ENCODE measurements at places on chromosomes 5 and 9.

GRCh38 chr5:126376443-126376842 lies 46.8 kb upstream of the GRAMD2B start:
- no peak for DNase-seq

- DNase-seq, result peak; percentile 28
These were observed 98.8 kb downstream of the KLHL3 start for GRCh38 chr5:137636830-137637714.

- no peak for DNase-seq
These were observed 41.0 kb upstream of the GFPT2 start for GRCh38 chr5:180394031-180394636.

- DNase-seq, result peak; percentile 17
These were observed 78.0 kb downstream of the OSMR start for GRCh38 chr5:38923661-38924451.

DNA sequence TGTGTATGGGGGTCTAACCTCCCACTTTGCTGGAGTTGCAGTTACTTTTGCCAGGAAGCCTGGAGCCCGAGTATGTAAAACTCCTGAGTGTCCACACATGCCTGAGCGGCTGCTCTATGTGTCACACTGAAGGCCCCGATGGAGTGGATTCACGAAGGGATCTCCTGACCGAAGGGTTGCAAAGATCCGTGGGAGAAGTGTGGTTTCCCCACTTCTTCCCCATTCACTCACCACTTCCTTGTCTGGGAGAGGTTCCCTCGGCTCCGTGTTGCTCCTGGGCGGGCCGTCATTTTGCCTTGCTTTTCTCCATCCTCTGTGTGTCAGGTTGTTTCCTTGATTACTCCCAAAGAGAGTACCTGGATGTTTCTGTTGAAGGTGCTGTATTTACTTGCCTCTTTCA lies 16.2 kb upstream of the IL3 start:
- DNase-seq, result no peak

DNA sequence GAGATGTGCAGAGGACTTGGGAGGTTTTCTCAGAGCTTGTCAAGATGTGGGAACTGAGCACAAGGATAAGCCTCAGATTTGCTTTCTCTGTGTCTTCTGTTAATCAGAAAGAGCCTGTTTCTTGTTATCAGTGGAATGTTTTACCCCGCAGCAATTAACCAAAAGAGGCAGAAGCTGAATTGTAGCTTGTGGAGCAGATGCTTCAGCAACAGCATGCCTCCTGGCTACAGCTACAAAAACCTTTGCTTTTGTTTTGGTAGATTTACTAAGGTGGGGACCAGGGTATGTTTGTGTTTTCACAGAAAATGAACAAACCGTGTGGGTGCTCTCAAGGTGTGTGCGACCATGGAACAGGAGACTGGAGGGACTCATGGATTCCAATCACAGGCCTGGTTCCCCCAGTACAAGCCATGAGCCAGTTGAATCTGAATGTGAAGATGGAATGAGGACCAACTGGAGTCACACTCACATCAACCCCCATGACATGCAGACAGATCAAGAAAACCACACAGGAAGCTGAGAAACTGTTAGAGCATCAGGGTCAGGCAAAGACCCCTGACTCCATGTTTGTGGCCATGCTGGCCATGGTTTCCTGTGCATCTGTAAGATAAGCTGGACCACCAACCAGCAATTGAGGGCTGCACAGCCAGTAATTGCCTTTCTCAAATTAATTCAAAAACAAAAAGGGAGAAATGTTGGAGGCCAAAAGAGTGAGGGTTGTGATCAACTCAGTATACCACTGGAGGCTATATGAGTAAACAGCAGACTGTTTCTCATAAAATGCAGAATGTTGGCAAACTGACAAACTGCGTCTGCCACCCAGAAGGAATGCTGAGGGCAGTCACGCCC lies 6.9 kb downstream of the UGT3A2 start:
- peak; percentile 41 for DNase-seq

DNA sequence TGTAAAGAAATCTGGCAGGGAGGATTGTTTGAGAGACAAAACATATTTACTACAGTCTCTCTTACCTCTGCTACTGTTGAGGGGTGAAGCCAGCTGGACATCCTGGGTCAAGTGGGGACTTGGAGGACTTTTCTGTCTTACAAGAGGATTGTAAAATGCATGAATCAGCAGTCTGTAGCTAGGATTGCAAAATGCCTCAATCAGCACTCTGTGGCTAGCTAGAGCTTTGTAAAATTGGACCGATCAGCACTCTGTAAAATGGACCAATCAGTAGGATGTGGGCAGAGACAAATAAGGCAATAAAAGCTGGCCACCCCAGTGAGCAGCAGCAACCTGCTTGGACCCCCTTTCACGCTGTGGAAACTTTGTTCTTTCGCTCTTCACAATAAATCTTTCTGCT lies 995.8 kb upstream of the CDH6 start:
- DNase-seq, result no peak

GRCh38 chr5:56852228-56853000 lies 37.1 kb downstream of the MAP3K1 start:
- no peak for DNase-seq

DNA sequence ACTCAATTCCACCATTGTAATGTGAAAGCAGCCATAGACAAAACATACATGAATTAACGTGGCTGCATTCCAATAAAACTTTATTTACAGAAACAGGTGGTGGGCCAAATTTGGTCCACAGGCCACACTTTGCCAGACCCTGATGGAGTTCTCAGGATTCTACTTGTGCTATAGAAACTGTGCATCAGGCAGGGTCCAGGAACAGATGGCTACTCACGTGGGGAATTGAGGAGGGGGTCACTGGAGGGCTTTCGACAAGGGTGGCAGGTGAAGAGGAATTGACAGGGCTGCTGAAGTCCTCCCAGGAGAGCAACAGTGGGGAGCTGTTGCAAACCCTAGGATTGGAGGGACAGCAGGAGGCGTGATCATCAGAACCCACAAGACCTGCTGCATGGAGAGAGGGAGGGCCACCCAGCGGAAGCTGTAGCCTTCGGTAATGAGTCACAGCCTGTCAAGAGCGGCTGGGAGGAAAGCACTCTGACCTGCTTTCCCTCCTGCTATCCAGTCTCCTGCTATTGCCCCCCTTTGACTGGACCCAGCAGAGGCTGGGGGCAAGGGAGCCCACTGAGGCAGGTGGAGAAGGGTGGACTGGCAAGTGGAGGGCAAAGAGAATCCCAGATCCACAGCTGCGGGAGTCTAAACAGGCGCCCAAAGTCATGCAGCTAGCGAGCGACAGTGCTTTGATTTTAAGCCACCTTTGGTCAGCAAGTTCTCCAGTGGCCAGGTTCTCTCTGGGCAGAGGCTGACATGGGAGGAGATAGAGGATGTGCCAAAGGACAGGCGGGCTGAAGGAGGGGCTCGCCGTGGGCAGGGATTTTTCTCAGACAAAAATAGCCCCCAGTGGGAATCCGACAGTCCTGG lies 138.3 kb upstream of the SMIM23 start:
- peak; percentile 83 for DNase-seq

GRCh38 chr5:179115845-179116524 lies 55.8 kb downstream of the ZNF354C start:
- no peak for DNase-seq

- DNase-seq, result no peak
These were observed 78.0 kb downstream of the ANXA2R start for GRCh38 chr5:42962124-42962523.

GRCh38 chr5:67170767-67171166 lies 25.8 kb downstream of the CD180 start:
- DNase-seq, result no peak

GRCh38 chr5:33153831-33154230 lies 286.9 kb upstream of the TARS1 start:
- DNase-seq, result no peak

DNA sequence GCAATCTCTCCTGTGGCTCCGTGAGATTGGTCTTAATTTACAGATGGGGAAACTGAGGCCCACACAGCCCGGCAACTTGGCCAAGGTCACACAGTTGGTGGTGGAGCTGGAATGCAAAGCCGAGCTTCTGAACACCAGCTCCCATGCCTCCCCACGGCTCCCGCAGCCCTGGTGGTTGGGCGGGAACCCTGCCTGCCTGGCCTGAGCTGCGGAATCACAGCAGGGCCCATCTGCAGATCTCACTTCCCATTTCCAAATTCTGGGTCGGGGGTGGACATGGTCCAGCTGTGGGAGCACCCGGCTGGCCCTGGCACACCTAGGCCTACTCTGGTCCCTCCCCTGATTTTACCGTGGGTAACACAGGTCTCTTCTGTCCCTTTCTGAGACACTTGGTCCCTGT lies 35.3 kb upstream of the PHYKPL start:
- no peak for DNase-seq

DNA sequence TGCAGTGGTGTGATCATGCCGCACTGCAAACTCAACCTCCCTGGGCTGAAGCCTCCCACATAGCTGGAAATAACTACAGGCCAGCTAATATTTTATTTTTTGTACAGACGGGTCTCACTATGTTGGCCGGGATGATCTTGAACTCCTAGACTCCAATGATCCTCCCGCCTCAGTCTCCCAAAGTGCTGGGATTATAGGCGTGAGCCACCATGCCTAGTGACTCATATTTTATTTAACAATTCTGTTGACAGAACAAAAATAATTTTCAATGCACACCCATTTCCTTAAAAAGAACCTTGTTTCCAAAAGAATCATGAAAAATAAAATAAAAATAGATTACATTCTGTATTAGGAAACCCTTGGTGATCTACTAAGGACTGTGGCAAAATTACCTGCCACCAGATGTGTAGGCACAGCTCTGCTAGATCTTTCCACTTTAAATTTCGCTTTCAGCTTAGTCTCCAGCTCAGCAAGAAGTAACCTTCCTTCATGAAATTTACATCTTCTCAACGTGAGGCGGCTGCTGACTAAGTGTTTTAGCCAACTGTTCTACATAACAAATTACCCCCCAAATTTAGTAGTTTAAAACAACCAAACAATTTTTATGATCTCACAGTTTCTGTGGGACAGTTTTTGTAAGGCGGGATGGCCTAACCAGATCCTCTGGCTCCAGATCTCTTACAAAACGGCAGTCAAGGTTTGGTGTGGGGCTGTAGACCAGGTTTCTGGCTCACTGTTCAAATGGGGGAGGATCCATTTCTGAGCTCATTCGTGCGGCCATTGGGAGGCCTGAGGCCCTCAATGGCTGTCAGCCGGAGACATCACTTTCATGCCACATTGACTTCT lies 32.6 kb upstream of the GOLPH3 start:
- no peak for DNase-seq

DNA sequence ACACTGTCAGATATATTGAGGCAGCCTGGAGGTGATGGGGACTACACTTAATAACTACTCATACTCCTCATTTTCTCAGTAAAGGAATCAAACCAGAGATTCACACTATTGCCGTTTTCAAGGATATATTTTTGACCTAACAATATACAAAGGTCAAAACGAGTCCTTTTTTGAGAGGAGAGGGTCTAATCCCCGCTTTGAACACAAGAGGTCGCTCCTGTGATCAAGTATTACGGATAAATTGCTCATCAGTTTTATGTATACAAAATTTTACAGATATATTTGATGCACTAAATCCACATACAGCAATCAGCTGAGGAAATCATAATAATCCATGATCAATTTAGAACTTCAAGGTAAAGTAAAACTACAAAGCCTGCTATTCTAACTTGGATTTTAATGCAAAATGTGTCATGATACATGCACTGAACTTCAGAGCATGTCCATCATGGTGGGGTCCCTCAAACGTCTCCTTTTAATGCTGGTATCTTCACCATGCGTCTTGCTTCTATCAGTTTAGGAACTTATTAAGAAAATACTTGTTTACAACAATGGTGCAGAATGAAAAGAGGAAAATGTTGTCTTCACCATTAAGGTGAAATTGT lies 2.5 kb upstream of the ISL1 start:
- peak; percentile 15 for DNase-seq

- DNase-seq, result peak; percentile 4
These were observed 125.8 kb downstream of the DTWD2 start for GRCh38 chr5:118862596-118862995.

DNA sequence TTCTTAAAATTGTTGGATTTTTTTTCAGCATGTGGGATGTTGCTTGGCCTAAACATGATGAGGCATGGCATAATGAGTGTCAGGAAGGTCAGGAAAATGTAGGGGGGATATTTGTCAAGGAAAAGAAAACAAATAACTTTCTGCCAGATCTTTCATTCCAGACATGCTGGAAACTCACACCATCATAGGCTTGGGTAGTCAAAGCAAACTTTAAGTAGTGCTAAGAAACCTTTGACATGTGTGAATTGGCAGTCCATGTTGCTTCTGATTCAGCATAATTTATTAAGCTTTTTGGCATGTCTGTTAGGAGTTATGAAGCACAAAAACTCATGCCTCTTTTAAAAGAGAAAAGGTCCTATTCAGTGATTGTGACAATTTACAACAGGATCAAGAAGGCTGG lies 61.3 kb upstream of the MTAP start:
- peak; percentile 54 for DNase-seq

GRCh38 chr9:112301420-112301819 lies 32.0 kb downstream of the PTBP3 start:
- DNase-seq, result no peak

DNA sequence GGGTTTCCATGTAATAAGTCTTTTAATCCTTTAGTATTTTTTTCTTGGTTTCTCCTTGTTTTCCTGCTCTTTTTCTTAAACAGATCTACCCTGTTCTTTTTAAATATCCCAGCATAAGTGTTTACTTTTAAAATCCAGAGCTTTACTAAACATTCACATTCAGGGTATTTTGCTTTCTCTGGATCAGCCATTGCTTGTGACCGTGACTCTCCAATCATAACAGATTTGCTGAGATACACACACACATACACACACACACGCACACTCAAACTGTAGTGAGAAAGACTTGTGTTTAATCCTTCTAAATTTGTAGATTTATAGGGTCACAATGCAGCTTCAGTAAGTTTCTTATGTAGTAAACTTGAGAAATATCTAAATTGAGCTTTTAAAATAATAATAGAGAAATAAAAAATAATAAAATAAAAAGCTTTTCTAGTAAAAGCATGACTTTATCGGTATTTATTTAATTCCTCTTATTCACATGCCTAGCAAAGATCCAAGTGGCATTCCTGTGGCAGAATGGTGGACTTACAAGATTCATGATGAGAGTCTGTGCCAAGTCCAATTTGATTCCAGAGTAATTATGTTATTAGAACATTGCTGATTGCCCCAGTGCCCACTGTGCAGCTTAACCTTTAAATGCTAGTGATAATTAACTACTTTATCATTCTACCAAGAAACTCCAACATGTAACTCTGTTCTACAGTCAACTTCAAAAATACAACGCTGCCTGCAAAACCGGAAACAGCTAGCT lies 129.0 kb downstream of the TLE4 start:
- DNase-seq, result no peak

DNA sequence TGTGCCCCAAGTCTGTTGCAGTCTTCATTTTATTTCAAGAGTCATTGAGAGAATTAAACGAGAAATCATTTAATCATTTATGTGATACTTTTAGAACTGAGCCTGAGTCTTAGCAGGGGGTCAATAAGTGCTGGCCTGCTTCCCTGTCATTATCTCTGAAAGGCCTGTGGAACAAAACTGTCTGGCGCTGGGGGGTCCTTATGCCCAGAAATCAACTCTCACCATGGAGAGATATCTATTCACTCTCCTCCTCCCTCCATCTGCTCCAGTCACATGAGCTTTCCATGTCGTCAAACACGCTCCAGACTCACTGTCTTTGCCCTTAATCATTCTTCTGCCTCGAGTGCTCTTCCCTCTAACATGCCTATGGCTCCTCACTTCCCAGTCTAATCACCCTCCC lies 136.8 kb downstream of the ESM1 start:
- no peak for DNase-seq

GRCh38 chr5:54521856-54522479 lies 4.4 kb downstream of the SNX18 start:
- no peak for DNase-seq

GRCh38 chr9:34544035-34544434 lies 21.2 kb upstream of the ENHO start:
- no peak for DNase-seq

Measured in fibroblast of upper back skin (primary cell).